A549 treated with RU486 at 1 μM for 4 hours (cell line): ENCODE measurements at places on chromosomes 3 and 15. TPM values are rescaled to one million over a fixed set of nuclear protein-coding genes. Genes with fewer than 3 reads are reported as not detected.

Gene TNFSF10
- 0.21 to 0.34 TPM (median 0.21 TPM) in 3 of 5 replicates, not detected in the others for total RNA-seq

Gene ZNF385D
- total RNA-seq = not detected in 5 replicates

Gene RBPMS2
- total RNA-seq = 6.4 to 9.5 TPM (median 7.7 TPM) in 5 replicates

Gene MAGEL2
- not detected in 5 replicates for total RNA-seq

Gene TAGLN3
- total RNA-seq = 0.46 TPM in 1 of 5 replicates, not detected in the others

Gene CEMIP
- total RNA-seq = 1.6 to 2.2 TPM (median 2.0 TPM) in 5 replicates

Gene PLA2G4D
- total RNA-seq = not detected in 5 replicates

Gene SAMD7
- not detected in 5 replicates for total RNA-seq

Gene ARPP21
- 0.06 to 0.14 TPM in 2 of 5 replicates, not detected in the others for total RNA-seq

Gene GDPGP1
- 4.4 to 6.5 TPM (median 5.5 TPM) in 5 replicates for total RNA-seq

Gene ISG20
- 33.2 to 45.0 TPM (median 38.8 TPM) in 5 replicates for total RNA-seq

Gene GNB4
- total RNA-seq = 7.9 to 14.3 TPM (median 11.6 TPM) in 5 replicates

Gene NLGN1
- total RNA-seq = not detected in 5 replicates

Gene MYEF2
- total RNA-seq = 13.4 to 20.9 TPM (median 17.7 TPM) in 5 replicates

Gene NDN
- 0.09 to 0.11 TPM in 2 of 5 replicates, not detected in the others for total RNA-seq

Gene ARL14
- total RNA-seq = 0.57 to 1.2 TPM (median 1.0 TPM) in 5 replicates

Gene DUOXA2
- total RNA-seq = not detected in 5 replicates

Gene CD86
- total RNA-seq = not detected in 5 replicates

Gene COL6A5
- total RNA-seq = not detected in 5 replicates

Gene CPLX3
- not detected in 5 replicates for total RNA-seq

Gene FBXL22
- 0.14 to 0.31 TPM (median 0.19 TPM) in 5 replicates for total RNA-seq

Gene FBLN2
- 1.6 to 3.4 TPM (median 2.5 TPM) in 5 replicates for total RNA-seq

Gene CD276
- total RNA-seq = 66.9 to 93.5 TPM (median 80.5 TPM) in 5 replicates
